ENCODE measurements at places on chromosomes 3 and 15. TPM values are rescaled to one million over a fixed set of nuclear protein-coding genes. Genes with fewer than 3 reads are reported as not detected.

CPN2 gene
- total RNA-seq = not detected

DNA sequence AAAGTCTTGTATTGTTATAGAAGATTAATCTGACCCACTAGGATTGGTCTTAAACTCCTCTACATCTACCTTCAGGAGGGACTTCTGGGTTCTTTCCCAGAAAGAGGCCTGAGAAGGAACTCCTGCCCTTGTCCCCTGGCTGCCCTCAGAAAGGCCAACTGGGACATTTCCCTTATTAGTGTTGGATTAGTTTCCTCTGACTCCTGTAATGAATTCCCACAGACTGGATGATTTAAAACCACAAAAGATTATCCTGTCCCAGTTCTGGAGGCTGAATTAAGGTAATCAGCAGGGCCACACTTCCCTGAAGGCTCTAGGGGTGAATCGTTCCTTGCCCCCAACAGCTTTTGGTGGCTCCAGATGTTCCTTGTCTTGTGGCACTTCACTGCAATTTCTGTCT is 102.8 kb upstream of the NMNAT3 start:
- H3K27me3 ChIP-seq = no peaks in the 10 kb centered on the region
- DNase-seq = no peak
- no peaks in the 10 kb centered on the region for H3K4me1 ChIP-seq
- H3K27ac ChIP-seq = no peak overlapping the region
- H3K36me3 ChIP-seq = no peaks in the 10 kb centered on the region

GRCh38 chr3:58021962-58022361 is 13.7 kb downstream of the FLNB start:
- no peak for DNase-seq
- no peak overlapping the region for H3K27ac ChIP-seq
- H3K36me3 ChIP-seq = no peaks in the 10 kb centered on the region
- no peak overlapping the region for H3K4me3 ChIP-seq
- H3K4me1 ChIP-seq = no peaks in the 10 kb centered on the region

DNA sequence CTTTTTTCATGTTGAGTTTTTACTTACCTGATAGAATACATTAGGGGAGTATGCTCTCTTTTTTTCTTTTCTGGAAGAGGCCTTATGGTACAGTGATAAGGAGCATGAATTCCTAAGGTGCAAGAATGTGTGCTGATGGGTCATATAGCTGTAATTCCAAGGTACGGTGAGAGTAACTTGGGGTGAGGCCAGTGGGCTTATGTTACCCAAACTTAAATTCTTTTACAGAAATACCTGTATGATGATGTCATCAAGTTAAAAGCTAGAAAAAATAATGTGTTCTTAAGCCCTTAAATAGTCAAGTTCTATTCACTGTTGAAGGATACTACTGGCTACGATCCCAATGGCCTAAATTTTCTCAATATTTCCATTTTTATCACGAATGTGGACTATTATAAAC is 111.2 kb downstream of the GMPS start:
- no peaks in the 10 kb centered on the region for H3K36me3 ChIP-seq
- peaks cover 6% of the 10 kb centered on the region for H3K27me3 ChIP-seq
- DNase-seq = no peak
- H3K27ac ChIP-seq = no peak overlapping the region
- no peaks in the 10 kb centered on the region for H3K4me1 ChIP-seq
- H3K4me3 ChIP-seq = no peak overlapping the region

GRCh38 chr3:4831580-4831950 is 147.7 kb upstream of the BHLHE40 start:
- peaks cover 48% of the 10 kb centered on the region for H3K36me3 ChIP-seq
- H3K27ac ChIP-seq = peak overlapping the region; percentile 100
- peak overlapping the region; percentile 95 for H3K4me3 ChIP-seq
- peaks cover 91% of the 10 kb centered on the region for H3K4me1 ChIP-seq
- DNase-seq = no peak
- no peaks in the 10 kb centered on the region for H3K27me3 ChIP-seq

- peaks cover 28% of the 10 kb centered on the region for H3K4me1 ChIP-seq
- DNase-seq = no peak
- no peak overlapping the region for H3K4me3 ChIP-seq
- no peak overlapping the region for H3K27ac ChIP-seq
- no peaks in the 10 kb centered on the region for H3K27me3 ChIP-seq
Measured at GRCh38 chr15:28896951-28897350, 11.2 kb downstream of the APBA2 start.

DNA sequence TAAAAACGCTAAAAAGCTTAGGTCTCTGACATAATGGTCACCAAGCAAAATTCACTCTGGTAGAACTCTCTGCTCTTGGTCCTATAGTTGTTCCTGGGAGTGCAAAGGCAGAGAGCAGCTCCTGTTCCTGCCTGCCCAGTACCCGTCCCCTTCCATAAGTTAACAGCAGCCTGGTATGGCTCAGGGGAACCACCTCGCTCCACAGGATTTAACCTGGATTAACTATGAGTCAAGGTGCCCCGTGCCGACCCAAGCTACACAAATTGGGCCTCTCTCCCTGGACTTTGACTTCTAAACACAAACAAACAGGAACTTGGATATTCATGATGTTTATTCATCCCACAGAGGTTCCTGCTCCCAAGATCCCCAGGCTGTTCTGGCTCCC is 32.1 kb downstream of the SCAP start:
- peaks cover 2% of the 10 kb centered on the region for H3K36me3 ChIP-seq
- no peak overlapping the region for H3K4me3 ChIP-seq
- no peak for DNase-seq

MYO5C gene
- total RNA-seq = 0.42 TPM

DNA sequence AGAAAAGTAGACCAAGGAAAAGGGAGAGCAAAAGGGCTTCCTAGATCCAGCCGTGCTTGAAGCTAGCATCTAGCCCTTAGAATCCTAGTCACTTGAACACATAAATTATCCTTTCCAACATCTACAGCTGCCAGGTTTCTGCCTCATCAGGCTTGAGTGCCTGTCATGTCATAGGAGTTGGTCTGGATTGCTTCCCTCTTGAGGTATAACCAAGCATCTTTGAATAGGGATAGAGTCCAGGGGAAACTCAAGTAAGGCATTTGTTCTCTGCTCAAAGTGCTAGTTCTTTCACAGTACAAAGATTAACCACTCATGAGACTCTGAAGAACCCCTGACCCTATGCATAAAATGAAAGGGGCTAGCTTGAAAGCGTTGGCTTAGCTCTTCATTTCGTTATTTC is 72.3 kb downstream of the SLCO3A1 start:
- no peaks in the 10 kb centered on the region for H3K36me3 ChIP-seq
- no peaks in the 10 kb centered on the region for H3K27me3 ChIP-seq
- DNase-seq = no peak
- no peak overlapping the region for H3K4me3 ChIP-seq

- no peaks in the 10 kb centered on the region for H3K36me3 ChIP-seq
- H3K27me3 ChIP-seq = peaks cover 4% of the 10 kb centered on the region
- DNase-seq = no peak
- no peaks in the 10 kb centered on the region for H3K4me1 ChIP-seq
Measured at GRCh38 chr3:102159810-102160451, 274.9 kb upstream of the ZPLD1 start.
